T follicular helper cell (primary cell): ENCODE measurements at places on chromosomes 1 and 21.

- no peak for DNase-seq
Observed at GRCh38 chr1:236425031-236425663, 31.1 kb downstream of the EDARADD start.

GRCh38 chr1:25896266-25896665 lies 10.0 kb downstream of the STMN1 start:
- DNase-seq, result no peak

DNA sequence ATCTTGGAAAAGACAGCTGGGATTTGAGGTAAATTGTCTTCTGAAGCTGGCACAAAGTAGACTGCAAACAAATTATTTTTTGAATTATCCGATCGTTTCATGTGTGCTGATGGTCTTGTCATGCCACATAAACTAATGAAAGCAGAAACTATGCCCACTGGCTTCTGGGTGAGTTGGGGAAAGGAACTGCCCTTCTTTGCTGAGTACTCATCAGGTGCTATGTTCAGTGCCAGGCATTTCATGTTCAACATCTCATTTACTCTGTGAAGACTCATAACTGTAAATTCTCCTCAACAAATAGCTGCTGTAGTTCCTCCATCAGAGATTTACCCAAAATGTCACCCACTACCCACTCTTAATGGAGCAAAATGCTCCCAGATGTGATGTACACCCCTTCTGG lies 1.2 kb downstream of the TRIT1 start:
- DNase-seq, result no peak

DNA sequence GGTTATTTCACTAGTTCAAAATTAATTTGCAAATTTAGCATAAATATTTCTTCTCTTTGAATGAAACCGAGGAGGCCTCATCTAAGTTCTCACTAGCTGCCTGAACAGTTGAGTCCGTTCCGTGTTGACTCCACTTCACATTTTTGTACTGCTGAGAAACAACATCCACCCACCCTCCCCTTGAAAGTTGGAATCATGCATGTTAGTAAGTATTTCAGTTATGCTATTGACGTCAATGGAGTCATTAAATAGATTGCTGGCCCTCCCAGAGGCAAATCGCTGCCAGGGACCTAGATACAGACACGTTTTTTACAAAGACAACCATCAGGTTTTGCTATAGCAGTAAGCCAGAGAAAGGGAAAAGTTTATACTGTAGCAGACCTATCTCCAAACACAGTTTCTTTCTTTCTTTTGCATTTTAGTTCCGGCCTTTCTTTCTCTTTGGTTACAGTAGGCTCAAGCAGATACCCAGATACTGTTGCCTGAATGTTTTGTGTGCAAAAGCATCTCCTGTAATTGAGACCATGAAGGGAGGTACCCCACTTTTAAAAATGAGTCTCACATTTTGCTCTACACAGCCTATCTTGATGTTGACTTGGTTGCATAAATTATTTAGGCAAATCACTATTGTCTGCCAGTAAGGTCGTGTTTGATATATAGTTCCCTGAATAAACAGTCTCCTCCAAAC lies 262.6 kb upstream of the SGIP1 start:
- peak; percentile 32 for DNase-seq

DNA sequence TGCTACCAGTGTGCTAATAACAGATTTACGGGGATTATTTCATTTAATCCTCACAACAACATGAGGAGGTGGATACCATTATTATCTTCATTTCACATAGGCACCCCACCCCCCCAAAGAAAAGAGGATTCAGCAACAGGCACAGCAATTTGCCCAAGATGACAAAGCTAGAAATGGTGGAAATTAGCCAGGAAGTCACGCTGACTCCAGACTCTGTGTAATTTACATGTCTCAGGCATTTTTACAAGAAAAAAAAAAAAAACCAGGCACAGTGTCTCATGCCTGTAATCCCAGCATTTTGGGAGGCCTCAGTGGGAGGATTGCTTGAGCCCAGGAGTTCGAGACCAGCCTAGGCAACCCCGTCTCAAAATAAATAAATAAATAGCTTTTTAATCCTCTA lies 37.5 kb upstream of the PRDM2 start:
- DNase-seq, result no peak

GRCh38 chr21:31557421-31558188 lies 101.9 kb upstream of the SOD1 start:
- no peak for DNase-seq

DNA sequence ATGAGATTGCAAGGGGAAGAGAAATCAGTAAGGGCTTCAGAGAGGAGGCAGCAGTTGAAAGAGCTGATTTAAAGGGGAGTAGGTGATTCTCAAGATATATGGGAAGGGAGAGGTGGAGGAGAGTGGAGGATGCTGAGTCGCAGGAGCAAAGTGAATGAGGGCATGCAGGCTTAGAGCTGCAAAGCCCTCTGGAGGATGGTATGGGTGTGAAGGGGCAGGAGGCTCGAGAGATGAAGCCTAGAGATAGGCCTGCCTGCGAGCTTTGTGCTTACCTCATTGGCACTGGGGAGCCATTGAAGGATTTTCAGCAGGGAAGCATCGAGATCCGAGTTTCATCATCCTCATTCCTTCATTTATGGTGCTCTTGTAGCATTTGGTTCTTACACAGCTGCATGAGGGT lies 15.8 kb upstream of the SH2D2A start:
- no peak for DNase-seq

DNA sequence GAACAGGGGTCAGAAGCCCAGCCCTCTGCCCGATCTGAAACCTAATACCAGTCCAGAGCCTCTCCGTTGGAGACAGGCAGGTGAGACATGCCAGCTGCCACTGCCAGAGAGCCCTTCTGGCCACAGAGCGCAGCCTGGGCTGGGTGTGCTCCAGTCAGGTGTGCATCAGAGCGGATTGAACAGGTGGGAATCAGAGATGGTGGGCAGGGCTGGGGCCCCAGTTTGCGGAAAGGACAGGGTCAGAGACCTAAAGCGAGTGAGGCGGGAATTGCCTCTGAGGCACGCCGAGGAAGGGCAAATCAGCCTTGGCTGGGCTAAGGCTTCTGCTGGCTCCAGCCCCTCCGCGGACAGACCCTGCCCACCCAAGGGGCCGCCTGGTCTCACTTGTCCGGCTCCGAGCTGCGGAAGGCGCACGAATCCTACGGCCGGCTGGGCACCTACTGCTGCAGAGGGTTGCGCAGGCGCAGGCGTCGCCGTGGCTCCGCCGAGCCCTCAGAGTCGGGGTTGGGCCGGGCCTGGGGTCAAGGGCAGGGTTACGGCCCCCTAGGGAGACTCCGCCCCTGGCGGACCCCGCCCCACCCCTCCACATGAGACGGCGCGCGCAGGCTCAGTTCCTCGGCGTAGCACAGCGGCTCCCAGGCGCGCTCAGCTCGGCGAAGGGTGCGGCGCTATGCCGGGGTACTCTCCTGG lies 10.3 kb downstream of the CPLANE2 start:
- DNase-seq, result no peak

DNA sequence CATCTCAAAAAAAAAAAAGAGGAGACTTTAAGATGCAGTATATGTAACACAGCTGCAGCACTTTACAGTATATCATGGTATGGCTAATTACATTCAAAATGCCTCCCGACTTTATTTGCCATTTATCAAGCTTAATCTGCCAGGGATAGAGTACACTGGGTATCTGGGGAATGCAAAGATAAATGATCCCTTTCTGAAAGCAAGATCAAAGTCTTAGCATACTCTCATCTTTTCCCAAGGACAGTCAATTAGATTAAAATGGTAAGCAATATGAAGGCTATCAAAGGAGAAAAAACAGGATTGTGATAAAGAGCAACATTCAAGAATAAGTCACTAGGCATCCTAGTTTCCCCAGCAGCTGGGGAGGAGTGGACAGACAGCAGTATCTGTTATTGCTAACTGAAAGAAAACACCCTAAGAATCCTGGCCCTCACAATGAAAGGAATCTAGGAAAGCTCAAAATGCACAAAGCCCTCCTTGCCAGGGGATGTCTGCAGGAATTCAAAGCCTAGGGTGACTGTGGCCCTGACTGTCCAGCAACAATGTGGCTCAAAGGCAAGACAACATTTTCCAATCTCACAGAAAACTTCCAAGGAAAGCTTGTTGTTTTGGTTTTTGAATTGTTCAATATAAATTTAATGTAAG lies 56.7 kb upstream of the RAP1GAP start:
- no peak for DNase-seq

- DNase-seq, result no peak
Observed at GRCh38 chr1:17186216-17186909, 18.6 kb upstream of the PADI1 start.

GRCh38 chr1:116686723-116687352 lies 19.3 kb upstream of the IGSF3 start:
- no peak for DNase-seq

- no peak for DNase-seq
Observed at GRCh38 chr1:221429264-221429663, 312.6 kb downstream of the DUSP10 start.
